ENCODE measurements at places on chromosomes 7 and 10.

GRCh38 chr7:145347271-145347670, 511.4 kb upstream of the TPK1 start:
- DNase-seq, result no peak

GRCh38 chr7:55150709-55151451, 132.1 kb downstream of the EGFR start:
- no peak for DNase-seq

DNA sequence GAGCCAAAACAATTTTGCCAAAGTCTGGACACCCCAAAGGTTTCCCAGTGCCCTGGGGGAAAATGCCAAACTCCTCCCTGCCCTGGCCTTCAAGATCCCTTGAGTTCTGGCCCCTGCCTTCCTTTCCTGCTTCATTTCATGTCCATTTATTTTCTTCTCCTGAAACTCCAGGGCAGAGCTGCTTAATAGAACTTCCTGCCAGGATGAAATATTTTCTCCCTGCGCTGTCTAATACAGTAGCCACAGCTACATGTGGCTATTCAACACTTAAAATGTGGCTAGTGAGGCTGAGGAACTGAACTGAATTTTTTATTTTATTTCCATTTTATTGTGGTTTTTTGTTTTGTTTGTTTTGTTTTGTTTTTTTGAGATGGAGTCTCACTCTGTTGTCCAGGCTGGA, 49.6 kb downstream of the COL13A1 start:
- DNase-seq, result no peak

GRCh38 chr7:140616328-140616727, 24.3 kb downstream of the DENND2A start:
- no peak for DNase-seq

DNA sequence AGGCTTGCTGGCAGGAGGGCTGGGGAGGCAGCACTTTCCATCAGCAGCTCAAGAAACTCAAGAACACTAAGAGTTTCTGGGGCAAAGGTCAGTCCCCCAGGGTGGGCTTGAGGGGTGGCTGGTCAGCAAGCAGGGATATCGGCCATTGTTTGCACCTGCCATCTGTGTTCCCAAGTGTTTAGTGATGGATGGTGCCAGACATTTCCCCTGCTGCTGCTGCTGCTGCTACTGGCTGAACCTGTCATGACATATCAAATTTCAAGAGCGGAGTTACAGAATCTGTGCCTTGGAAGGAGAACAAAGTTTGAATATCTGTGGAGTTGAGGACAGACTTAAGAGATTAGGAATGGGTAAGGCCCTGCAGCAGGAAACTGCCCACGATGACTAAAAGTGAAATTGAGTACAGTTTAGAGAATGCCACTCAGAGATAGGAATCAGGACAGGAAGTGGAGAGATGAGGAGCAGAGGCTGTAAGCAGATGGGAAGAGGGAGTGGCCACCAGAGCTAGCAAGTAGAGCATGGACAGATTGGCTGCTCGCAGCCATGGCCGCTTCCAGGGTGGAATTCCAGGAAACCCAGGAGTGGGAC, 39.2 kb upstream of the PPP1R3C start:
- no peak for DNase-seq

GRCh38 chr7:47093320-47094234, 488.3 kb downstream of the TNS3 start:
- DNase-seq, result no peak

DNA sequence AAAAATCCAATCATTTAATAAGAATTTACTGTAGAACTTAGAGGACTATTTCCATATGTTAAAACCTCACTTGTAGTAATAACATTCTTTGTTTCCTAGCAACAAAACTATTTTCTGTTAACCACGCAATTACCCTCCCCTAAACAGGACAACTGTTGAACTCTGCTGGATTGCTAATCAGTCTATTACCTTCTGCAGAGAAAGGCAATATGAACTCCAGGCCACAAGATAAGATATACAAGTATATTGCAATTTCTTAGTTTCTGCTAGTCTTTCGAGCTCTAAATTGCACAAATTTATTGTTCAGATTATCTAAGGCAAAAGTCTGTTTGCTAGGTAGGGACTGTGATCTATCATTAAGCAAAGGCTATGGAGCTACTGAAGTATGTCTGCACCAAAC, 920.1 kb upstream of the LRRN3 start:
- no peak for DNase-seq
